ENCODE measurements at places on chromosomes 11 and 22.

- DNase-seq = no peak
Observed at GRCh38 chr11:112785149-112785548, 176.1 kb upstream of the NCAM1 start.

- DNase-seq = no peak
Observed at GRCh38 chr11:113562576-113562975, 87.4 kb upstream of the DRD2 start.

GRCh38 chr22:19578180-19579004, 54.2 kb upstream of the CLDN5 start:
- DNase-seq = no peak

DNA sequence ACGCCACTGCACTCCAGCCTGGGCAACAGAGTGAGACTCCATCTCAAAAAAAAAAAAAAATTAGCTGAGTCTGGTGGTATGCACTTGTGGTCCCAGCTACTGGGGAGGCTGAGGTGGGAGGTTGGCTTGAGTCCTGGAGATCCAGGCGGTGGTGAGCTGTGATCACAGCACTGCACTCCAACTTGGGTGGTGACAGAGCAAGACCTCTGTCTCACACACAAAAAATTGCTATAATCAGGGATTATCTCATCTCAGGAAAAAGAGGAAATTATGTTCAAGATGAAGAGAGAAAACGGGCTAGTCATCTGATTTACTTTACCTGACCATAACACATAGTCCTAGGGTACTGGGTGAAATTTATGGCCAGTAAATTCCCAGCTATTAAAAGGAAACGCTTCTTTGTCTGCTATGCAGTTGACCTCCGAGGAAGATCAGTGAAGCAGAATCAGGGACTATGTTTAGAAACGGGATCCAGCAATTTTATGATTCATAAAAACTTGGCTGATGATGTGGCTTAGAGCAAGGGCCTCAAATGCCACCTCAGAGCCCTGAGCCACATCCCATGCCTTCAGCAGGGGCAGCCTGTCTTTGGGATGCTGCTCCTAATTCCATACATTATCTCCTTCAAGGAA, 386.2 kb downstream of the NTM start:
- DNase-seq = no peak

DNA sequence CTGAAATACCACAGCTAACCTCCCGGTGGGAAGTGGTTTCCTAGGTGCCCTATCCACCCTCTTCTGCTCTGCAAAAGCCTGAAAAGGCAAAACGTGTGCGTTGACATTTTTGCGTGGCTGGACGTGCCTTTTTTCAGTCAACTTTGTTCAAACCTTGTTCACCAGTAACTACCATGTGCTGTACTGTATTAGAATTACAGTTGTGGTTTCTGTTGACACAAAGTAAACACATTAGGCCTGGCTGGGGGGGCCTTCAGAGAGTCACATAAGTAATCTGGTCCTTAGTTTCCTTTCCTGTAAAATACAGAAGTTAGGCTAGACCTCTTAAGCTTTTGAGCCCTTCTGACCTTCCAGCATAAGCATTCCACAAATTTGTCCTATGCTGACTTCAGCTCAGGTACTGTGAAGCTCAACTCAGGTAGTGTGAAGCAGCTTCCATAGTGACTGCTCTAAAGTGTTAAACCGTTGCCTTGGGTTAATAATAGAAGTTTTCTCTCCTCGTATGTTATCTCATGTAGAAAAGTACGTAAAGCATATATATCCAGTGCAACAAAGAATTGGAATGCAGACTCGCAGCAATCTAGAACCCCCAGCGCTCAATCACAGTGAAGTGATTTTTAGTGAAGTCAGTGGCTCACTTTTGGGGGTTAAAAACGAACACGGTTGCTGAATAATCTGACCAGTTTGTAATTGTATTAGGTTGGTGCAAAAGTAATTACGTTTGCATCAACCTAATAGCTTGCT, 1.8 kb downstream of the EWSR1 start:
- DNase-seq = no peak

- no peak for DNase-seq
Observed at GRCh38 chr11:134945993-134946392, 534.0 kb upstream of the B3GAT1 start.

DNA sequence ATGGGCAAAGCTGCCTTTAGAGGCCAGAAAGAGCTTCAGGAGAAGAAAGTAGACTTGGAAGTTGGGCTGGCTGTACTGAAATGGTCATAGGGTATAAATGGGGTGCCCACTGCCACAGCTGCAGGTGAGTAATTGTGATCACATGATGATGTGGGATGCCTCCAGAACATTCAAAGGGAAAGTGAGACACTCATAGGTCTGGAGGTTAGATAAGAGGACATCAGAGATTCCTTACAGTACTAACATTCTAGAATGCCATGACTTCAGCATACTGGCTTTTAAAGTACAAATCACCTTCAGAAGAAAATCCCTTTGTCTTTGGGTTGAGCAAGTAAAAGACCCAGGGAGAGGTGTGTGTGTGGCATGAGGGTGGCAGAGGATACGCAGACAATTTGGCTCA, 419.2 kb downstream of the TENM4 start:
- DNase-seq = no peak

DNA sequence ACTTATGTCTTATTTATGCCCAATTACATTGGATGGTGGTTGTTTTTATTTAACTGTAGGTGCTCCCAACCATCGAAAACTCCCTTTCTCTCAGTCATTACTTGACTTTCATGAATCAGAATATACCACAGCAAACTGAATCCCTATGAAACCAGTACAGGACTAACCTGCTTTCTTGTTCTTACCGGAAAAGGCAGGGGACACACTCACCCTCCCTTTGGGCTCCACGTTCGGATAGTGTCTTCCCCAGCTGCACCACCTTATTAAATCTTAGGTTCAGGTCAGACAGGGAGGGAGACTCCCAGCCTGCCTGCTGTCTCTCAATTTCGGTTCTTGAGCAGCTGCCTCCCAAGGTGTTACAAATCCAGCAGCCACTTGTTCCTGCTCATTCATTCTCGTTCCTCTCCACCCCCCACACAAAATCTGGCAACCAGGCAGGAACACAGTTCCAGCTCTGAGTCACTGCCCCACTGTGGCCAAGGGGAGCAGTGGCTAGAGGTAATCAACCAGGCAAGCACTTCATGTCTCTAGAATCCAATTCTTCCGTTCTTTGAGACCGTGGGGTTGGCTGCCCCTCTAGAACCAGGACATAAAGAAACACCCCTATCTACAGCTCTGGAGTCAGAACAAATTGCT, 133.0 kb downstream of the PLEKHA7 start:
- DNase-seq = no peak

DNA sequence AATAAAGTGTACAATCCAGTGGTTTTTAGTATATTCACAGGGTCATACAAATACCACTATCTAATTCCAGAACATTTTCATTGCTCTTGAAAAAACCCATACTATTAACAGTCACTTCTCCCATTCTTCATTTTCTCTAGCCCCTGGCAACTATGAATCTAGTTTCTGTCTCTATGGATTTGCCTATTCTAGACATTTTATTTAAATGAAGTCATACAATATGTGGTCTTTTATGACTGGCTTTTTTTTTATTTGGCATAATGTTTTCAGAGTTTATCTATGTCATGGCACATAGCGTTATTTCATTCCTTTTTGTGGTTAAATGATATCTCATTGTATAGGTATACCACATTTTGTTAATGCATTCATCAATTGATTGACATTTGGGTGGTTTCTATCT, 59.4 kb downstream of the KDM2A start:
- DNase-seq = no peak

- DNase-seq = no peak
Observed at GRCh38 chr11:30393012-30393411, 70.1 kb downstream of the ARL14EP start.

- no peak for DNase-seq
Observed at GRCh38 chr11:113814181-113814580, 34.6 kb downstream of the CLDN25 start.

DNA sequence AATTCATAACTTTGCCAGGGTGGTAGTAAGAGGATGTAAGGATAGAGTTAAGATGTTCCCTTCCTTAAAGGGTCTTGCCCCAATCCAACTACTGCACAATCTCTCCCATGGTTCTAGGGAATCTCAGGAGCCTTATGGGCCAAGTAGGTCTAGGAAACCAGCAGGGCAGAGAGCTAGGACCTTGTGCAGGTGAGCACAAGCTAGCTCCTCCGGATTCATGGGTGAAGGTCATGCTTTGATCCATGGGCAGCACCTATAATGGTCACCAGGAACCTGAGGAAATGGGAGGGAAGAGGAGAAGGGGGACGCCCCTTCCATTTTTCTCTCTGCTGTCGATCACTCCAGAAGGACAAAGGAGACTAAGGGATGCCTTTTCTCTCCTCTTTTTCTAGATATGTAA, 16.8 kb downstream of the KCNJ11 start:
- DNase-seq = no peak

DNA sequence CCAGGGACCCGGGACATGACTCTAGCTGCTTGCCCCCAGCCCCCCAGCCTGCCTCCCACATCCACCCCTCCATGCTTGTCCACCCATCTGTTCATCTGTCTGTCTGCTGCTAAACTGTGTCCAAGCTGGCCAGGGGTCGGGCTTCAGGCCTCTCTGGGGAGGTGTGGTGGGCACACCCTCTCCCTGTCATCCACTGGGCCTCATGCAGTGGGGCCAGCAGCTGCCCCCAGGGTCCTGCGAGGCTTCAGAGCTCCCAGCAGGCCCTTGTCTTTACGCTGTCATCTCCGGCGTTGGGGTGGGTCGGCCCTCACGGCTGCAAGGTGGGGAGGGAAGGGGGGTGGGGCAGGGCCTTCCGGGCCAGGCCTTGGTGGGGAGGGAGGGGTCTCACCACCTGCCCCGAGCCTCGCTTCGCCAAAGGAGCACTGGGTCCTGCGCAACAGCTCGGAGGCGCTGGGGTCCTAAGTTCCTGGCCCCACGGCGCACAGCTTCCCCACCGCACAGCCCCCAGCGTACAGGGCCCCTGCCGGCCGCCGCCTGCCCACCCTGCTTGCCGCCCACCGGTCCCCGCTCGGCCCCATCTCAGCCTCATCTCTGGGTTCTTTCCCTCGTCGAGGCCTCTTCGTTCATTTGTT, 26.7 kb downstream of the MOB2 start:
- no peak for DNase-seq

GRCh38 chr11:72930008-72930407, 115.8 kb downstream of the ATG16L2 start:
- no peak for DNase-seq
